Right lung (tissue), 10 donors: ENCODE measurements at places on chromosomes 1 and 21.

DNA sequence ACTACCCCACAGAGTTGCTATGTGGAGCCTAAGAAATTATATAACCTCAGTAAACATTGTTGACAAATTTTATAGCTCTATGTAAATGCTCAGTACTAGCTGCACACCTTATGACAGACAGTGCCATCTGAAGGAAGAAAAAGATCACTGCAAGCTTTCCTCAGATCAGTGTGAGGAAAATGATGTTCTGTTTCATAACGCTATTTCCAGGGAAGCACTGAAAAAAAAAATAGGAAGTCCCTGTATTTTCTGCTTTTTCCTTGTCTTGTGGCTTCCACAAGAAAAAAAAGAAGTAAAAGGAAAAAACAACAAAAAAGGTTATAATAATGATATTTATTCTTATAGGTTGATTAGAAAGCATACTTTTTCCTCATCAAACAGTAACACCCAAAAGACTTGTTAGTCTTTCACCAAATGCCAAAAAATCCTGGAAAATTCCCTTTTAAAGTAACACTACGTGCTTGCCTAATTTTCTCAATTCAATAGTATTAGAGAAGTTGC is 23.2 kb downstream of the LYST start:
- DNase-seq, result no peak

GRCh38 chr1:108046026-108046425 is 81.0 kb upstream of the VAV3 start:
- no peak for DNase-seq

GRCh38 chr1:71589005-71589404 is 508.2 kb upstream of the ZRANB2 start:
- no peak for DNase-seq

GRCh38 chr1:192789871-192790270 is 19.0 kb upstream of the RGS2 start:
- DNase-seq, result no peak

DNA sequence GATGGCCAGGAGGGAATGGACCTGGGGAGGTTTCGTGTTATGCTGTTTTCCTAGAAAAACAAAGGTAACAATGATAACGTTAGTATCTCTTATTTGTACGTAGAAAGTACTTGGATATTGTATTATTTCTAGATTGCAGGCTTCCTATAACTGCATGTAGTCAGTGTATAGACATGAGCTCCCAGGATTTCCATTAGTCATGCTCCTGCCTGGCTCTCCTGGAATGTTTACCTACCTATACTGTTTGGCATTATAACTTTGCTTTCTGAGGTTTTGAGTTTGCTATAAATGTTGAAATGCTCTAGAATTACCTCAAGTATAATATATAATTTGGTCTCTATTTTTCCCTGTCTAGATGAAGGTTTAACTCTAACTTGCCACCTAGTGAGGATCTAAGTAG is 66.1 kb downstream of the TTC3 start:
- no peak for DNase-seq
